ENCODE measurements at places on chromosomes 5 and 9.

DNA sequence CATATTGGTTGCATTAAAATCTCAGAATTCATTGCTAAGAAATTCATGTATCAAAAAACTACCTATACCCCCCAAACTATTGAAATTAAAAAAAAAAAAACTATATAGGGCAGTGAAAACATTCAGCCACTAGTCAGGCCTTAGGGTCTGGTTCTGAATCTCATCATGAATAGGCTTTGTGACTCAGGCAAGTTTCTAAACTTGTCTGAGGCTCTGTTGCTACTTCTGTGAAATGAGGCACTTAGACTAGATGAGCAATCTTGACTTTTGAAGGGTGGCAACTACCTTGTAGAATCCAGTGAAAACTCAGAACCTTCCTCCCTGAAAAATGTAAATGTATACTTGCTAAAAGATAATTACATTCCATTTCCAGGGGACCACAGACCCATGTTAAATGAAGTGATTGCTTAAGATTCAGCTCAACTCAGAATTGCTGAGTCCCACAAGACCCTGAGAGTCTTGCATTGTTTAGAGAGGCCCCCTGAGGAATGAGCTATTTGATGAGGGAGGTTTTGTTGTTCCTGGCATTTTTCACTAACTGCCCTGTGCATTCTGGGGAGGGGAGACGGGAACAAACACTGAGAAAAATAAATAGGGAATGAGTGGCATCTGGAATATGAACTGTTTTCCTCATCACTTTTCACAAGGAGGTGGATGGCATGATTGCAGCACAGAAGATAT is 29.5 kb downstream of the RAI14 start:
- DNase-seq = no peak

DNA sequence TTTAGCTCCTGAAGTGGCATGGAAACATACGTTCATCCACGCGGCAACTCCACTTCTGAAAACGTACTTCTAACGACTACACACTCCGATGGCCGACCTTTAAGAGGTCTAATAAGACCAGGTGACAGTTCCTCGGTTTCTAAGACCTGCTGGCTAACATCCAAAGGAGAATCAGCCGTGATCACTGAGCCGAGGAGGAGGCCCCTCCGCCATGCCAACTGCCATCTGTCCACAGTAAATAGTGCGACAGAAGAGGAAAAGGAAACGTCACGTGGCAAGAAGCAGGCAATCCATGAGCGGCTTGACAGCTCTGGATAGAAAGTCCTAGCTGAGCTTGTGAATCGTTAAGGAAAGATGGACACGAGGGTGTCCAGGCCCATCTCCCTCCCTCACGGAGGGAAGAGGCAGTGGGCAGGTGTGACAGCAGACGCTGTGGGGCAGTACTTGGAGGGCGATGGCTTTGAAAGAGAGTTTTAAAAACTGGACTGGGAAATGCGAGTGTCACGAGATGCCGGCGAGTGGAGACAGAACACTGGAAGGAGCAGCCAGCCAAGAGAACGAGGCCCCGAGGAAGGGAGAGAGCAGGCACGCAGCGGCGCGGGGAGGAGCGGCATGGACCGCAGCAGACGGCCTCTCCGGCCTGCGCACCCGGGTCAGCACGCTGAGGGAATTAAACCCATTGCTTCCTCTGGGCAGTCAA is 66.7 kb upstream of the TBC1D9B start:
- no peak for DNase-seq

DNA sequence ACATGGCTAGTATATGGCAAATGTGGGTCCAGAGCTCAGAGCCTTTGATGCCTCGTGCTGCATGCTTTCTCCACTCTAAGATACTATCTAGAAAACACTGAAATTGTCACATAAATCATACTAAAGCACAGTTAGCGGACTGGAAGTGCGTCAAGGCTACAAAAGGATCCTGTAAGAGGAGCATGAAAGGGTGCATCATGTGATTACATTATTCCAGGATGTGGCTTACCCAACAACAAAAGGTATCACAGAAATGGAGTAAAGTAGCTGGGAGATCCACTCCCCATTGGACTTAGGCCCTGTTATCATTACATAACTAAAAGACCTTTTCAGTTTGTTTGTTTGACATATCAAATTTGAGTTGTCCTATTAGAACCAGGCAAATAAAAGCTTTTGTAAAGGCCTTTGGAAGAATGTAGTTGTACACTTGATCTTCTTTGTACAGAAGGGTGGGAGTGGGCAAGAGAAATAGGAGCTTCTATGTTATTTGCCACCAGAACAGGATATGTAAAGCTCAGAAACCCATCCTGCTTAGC is 6.9 kb downstream of the SLC31A1 start:
- DNase-seq = peak; percentile 15

GRCh38 chr5:93591323-93591945 is 8.4 kb downstream of the NR2F1 start:
- no peak for DNase-seq

GRCh38 chr9:136648751-136649150 is 14.0 kb upstream of the EGFL7 start:
- DNase-seq = no peak

DNA sequence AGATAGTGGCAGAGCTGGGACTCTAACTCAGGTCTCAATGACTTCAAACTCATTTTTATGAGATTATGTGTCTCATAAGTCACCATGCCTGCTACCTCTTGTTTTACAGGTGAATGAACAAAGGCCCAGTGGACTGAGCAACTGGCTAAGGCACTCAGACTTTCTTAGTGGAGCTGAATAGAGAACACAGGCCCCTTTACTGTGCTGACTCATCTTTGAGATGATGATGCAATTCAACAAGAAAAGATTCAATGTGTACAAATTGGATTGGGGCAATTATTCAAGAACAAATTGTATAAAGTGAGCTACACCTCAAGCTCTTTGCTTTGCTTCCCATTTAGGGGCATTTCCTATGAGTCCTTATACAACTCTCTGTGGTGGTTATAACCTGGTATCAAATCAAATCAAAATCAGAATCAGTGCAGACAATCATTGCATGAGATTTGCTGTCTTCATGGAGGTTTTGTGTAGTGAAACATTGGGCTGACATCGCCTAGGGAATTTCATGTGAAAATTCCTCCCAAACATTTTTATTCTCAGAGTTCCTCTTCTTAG is 84.3 kb upstream of the PPP2R2B start:
- DNase-seq = no peak

- DNase-seq = no peak
Measured at GRCh38 chr9:37531699-37532098, 44.5 kb downstream of the FBXO10 start.

- DNase-seq = no peak
Measured at GRCh38 chr5:72448368-72448767, 58.8 kb downstream of the ZNF366 start.

GRCh38 chr5:74251141-74252035 is 389.1 kb downstream of the ENC1 start:
- peak; percentile 19 for DNase-seq

DNA sequence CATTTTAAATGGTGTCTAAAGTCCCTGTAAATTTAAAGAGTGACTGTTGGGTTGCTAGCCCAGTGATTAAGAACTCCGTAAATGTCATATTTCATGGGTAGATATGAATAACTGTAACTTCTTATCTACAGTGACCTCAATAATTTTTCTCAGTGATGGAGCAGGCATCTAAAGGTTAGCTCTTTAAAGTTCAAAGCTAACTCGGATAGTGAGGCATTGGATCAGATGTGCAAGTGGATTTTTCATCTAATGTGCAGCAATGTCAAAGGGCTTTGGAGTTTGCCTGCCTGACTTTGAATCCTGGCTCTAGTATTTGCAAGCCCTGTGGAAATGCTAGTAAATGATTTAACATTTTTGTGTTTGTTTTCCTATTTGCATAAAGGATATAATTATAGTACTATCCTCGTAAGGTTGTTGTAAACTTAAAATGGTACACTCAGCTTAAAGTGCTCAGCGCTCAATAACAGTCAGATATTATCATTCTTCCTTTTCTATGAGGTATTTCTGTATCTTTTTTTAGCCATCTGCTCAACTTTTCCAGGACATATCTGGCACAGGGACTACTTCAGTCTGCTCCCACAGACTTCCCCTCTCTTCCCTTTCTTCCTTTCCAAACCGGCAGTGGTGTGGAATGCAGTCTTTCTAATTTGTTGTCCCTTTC is 163.7 kb upstream of the ELL2 start:
- no peak for DNase-seq

- DNase-seq = no peak
Measured at GRCh38 chr5:170552621-170553115, 48.8 kb downstream of the KCNIP1 start.

- no peak for DNase-seq
Measured at GRCh38 chr5:32319926-32320543, 7.3 kb upstream of the MTMR12 start.

DNA sequence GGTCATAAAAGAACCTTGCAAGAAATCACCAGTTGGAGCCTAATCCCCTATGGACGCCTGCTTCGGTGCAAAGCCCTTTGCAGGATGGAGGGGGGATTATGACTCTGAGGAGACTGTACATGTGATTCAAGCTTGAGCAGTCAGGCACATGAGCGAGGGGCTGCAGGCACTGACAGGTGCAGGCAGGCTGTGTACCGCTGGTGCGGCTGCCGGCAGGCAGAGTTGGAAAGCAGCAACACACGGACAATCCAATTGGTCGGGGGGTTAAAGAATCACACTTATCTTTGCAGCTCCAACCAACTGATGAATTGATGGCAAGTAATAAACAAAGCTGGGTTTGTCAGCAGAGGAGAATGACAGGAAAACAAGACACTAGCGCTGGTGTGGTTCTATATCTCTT is 5.7 kb downstream of the WHRN start:
- no peak for DNase-seq

DNA sequence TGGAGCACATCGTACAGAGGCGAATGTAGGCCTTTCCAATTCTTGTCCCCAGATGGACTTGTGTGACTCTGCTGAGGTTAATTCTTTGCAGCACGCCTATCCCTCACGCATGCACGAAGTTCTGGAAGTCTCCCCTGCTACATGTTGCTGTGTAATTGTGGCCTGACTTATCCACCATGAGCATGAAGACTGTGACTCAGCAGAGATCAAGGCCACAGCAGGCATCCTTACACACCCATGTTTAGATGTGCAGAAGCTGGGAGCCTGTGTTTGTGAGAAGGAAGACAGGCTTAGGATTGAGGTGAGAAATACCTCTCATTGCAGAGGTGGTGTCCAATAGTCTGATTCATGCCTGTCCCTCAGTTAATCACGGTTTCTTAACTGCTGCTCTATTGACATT is 135.6 kb downstream of the ICE1 start:
- DNase-seq = no peak

GRCh38 chr5:5217371-5217770 is 77.2 kb downstream of the ADAMTS16 start:
- DNase-seq = no peak

DNA sequence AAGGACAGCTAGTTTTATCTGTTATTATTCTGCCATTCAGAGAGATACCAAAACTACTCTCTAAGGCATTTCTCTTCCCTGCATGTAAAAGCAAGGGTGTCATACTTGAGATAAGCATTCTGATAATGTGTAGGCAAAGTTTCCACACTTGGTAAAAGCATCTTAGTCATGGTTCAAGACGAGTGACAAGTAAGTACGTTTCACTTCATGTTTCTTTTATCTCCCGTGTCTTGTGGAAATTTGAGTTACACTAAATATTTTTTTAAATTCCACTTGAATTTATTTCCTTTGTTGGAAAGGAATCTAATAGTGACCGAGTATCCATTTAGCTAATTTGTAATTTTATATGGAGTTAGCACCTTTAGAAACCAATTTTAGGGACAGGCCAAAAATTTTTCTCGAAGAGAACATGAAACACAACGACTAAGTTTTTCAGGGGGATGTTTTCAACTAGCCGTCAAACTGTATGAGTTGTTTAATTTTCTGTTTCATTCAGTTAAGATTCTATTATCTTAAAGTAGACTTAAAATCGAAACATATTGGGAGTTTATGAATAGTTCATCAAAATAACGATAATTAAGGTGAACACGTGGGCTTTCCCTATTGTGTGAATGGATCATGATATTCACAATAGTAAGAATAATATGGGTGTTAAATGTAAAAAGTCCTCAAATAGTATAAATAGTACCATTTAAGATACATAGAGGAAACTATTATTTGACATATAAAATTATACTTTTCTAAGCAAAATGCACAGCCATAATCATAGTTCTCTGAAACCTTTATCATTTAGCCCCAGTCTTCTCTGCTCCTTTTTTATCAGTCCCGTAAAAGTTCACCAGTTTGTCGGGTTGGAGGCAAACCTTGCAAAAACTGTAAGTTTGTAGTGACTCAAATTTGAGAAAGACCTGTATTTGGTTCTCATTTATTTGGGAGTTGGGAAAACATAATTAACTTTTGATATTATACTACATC is 1.6 kb downstream of the RFESD start:
- no peak for DNase-seq

DNA sequence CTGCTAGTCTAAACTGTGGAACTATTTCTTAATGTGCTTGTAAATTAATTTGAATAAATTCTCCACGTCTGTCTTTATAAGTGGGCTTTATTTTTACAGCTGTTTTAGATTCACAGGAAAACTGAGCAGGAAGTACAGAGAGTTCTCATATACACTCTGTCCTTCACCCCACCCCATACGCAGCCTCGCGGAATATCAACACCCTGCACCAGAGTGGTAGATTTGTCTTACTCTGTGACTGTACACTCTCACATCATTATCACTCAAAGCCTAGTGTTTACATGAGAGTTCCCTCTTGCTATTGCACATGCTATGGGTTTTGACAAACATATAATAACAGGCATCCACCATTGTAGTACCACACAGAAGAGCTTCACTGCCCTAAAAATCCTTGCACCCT is 179.7 kb upstream of the DAB2 start:
- DNase-seq = no peak

DNA sequence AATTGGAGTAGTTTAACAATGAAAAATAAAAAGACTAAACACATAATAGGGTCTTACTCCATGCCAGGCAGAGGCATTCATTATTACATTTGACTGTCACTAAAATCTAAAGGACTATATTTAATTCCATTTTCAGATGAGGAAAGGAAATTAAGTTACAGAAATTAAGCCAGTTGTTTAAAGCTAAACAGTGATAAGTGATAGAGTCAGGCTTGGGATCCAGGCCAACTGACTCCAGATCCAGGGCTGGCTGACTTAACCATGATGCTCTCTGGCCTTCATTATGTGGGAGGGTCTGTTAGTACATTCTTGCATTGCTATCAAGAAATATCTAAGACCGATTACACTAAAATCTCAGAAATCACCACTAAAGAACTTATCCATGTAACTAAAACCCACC is 107.2 kb downstream of the ARHGEF28 start:
- DNase-seq = no peak

DNA sequence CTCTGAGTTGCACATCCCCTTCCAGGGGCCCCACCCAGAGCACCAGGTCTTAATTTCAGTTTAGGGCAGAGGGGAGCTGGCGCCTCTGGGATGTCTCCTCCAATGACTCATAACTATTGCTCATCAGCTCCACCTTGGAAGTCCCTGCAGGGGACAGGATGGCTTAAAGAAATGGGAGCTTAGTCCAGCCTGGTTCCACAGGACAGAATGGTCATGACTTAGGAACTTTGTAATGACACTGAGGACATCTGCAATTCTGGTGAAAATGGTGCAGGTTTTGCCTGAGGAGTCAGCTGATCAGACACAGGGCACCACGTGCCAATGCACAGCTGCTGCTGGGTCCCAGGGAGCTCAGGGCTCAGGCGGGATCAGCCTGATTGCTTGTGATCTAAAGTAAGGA is 16.4 kb upstream of the PPP1R26 start:
- no peak for DNase-seq

GRCh38 chr5:68557162-68557936 is 341.8 kb downstream of the PIK3R1 start:
- no peak for DNase-seq

Measured in HuH-7 (cell line).